ENCODE measurements at places on chromosomes 3 and 15.

- DNase-seq = no peak
Observed at GRCh38 chr3:55481744-55482495, 5.2 kb downstream of the WNT5A start.

DNA sequence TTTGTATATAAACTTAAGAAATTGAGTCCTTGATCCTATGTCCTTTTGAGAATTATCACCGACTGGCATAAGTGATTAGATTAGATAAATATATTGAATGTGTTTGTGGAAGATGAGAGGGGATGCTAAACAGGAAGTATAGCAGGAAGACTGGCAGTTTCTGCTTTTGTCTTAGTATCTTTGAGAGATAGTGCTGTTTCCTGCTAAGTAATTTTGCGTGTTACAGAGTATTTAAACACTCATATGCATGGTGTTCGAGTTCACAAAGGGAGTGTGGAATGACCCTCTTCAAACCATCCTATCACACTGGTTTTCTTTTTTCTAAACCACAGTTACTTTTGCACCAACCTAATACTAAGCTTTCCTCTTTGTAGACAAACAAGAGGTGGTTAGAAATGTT is 106.0 kb downstream of the KLHL25 start:
- no peak for DNase-seq

- DNase-seq = no peak
Observed at GRCh38 chr3:135268941-135269532, 474.0 kb downstream of the EPHB1 start.

DNA sequence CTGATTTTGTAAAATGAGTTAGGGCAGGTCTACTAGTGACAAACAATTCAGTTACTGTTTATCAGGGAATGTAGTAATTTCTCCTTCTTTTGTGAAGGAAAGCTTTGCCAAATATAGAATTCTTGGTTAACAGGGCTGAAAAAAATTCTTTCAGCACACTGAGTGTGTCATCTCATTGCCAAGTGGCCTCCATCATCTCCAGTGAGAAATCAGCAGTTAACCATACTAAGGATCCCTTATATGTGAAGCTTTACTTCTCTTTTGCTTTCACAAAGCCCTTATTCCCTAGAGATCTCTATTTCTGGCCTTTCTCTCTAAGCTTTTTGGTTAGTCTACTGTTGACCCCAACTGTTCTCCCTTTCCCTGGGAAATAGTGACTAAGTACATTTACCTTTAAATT is 269.1 kb downstream of the SCAPER start:
- no peak for DNase-seq

DNA sequence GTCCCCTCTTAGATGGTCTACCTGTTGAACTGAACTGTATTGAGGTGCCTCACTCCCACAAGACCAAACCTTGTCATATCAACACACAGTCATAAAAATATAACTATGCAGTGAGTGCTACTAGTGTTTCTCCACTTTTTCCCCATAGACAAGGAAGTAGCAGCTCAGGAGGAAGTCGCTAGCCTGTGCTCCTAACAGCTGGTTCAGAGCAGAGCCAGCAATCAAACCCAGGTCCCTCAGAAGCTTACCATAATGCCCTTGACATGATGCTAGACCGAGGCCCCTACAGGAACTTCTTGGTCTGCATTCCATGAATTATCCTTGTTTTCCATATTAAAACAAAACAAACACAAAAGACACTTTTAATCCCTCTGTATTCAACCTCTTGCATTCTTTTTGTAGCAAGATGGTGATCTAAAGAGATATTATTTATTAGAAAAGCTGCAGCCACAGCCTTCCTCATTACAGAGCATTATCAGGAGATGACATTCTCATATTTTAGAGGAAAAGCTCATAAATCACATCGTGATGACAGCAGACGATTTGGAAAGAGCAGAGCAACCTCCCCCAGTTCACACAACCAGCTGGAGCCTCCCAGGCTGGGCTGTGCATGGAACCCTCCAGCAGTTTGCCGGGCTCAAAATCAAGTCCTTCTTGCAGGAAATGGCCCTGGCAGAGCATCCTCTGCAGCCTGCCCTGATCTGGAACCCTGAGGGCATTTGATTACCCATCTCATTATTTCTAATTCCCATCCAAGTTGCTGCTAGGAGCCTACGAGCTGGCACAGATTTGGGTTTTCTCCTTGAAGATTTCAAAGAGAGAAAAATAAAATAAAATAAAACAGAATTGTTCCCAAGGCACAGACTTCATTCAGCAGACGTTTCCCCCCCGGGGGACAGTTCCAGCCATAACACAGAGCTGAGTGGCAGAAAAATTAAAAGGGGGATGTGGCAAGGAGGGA is 118.8 kb downstream of the SRGAP3 start:
- DNase-seq = no peak

DNA sequence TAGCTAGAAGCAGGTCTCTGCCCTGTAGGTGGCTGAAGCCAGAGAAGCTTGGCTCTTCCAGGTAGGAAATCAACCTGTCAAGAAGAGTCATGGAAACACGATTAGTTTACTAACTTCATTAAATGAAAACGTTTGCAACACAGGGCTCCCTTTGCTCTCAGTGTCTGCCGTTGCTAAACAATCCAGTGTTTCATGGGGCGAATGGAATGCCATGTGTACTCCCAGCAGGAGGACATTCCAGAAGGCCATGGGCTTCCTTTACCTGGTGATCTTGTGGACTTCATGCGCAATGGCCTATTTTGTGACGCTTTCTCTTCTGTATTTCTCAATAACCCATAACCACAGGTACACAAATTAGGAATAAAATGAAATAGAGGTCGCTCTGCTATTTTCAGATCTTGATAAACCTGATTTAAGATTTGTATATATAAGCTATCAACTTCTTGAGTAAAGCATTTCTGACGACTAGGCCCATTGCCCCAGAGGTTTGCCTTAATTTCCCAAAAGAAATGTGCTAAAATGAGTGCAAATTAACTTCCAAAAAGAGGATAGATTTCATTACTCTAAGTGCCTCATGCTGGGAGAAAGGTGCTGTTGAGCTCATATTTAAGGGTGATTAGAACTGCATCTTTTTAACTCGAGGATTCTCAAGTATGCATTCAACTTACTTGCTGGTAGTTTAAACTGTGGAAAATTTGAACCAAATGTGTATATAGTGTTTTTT is 171.0 kb downstream of the EPHA3 start:
- no peak for DNase-seq

DNA sequence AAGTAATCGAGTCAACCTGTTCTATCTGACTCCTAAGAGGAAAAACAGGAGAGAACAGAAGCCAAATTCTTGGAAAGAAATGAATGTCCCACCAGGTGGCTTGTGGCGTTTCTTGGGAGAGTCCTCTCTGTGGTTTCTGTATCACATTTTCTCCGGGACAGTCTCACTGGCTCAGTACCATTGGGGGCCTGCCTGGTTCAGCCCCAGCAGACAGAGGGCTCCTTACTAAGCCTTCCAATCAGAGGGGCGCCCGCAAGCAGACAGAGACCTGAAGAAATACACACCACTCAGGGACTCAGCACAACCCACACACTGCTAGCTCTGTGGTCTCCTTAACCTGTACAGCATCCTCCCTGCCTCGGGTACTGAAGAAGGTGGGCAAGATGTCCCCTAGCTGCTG is 302.1 kb downstream of the TLE3 start:
- DNase-seq = no peak

DNA sequence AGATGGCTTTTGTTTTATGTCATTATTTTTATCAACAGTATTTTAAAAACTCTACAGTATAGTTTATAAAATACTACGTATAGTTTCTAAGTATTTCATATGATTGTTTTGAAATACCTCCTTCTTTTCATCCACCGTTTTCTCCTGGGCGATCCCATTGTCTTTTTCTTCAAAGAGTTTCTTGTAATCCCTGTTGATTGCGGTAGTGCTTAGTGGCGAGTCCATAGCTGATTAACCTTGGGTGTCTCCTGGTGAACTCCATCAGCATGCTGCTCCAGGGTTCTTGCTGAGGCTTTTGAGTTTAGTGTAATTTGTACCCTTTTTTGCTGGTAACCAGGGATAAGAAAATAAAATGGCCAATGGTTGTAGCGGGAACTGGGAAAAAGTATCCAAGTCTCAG is 3.6 kb downstream of the PIAS1 start:
- DNase-seq = no peak

DNA sequence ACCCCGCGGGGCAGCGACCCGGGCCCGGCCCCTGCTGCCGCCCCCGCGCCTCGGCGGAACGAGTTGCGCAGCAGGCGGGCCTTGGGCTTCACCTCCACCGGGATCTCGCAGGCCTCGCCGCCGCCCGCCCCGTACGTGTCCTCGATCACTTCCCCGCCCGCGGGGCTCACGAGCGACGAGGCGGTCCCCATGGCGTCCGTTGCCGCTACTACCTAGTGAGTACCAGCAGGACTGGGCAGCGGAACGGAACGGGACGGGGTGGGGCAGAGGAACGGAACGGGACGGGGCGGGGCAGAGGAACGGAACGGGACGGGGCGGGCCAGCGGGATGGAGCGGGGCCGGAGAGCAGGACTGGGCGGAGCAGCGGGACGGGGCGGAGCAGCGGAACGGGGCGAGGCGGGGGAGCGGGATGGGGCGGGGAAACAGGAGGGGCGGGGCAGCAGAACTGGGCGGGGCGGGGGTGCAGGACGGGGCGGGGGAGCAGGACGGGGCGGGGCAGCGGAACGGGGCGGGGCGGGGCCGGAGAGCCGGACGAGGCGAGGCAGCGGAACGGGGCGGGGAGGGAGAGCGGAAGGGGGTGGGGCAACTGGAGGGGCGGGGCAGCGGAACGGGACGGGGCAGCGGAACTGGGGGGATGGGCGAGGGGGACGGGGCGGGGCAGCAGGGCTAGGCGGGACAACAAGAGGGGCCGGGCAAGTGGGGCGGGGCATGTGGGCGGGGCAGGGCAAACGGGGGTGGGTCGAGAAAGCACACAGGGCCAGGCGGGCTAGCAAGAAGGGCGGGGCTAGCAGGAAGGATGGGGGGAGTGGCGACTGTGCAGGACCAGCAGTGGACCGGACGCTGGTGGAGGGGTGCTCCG is at the start of gene NPHP3:
TSS of gene NPHP3 (minus strand) at position 245 of the 859 bp plus-strand sequence. CDS start at position 191, 54 bp downstream.
- peak; percentile 97 for DNase-seq

DNA sequence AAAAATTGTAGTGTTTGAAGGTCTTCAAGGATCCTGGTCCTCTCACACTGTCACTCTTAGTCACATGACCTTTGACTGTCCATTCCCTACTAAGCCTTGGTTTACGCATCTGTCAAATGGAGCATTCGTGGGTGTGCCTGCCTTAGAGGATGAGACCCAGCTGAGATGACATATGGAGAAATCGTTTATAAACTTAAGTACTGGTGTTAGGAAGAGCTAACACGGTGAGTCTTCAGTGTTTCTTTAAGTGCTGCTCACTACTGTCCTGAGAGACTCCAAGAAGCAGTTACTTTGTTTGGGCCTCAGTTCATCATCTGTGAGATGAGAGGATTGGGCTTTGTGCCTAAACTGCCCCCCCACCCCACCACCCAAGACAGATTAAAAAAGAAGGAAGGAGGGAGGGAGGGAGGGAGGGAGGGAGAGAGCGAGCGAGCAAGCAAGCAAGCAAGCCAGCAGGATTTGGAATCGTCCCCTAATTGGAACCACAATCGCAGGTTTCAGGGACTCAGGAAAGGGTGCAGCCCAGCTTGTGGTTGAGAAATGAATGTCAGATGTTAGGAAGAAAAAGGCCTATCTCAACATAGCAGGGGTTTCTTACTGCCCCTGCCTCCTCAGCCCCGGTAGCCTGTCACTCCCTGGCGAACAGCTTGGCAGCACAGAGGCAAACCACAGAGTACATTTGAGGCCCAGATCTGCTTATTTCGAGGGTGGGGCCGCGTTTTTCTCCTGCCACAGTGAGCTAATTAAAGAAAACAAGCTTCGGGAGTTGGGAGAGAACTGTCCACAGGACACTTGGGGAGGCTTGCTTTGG is 32.7 kb downstream of the SMAD3 start:
- DNase-seq = no peak

All from esophagus squamous epithelium (tissue), 5 donors.